M059J (cell line): ENCODE measurements at places on chromosomes 13 and 19. TPM values are rescaled to one million over a fixed set of nuclear protein-coding genes. Genes with fewer than 3 reads are reported as not detected.

F10 gene
- 0.10 TPM in 1 of 2 replicates, not detected in the other for total RNA-seq

EDNRB gene
- total RNA-seq = 2.2 and 3.6 TPM in 2 replicates

CCDC70 gene
- total RNA-seq = 0.34 TPM in 1 of 2 replicates, not detected in the other

ATP4A gene
- not detected in 2 replicates for total RNA-seq

GSX1 gene
- not detected in 2 replicates for total RNA-seq

RXFP2 gene
- total RNA-seq = 0.07 TPM in 1 of 2 replicates, not detected in the other

CHAF1A gene
- 22.8 and 38.1 TPM in 2 replicates for total RNA-seq

ALDH16A1 gene
- total RNA-seq = 12.9 and 27.9 TPM in 2 replicates

NRTN gene
- 0.67 TPM in 1 of 2 replicates, not detected in the other for total RNA-seq

DMKN gene
- 6.7 and 34.4 TPM in 2 replicates for total RNA-seq

SIGLEC11 gene
- total RNA-seq = not detected in 2 replicates

TMIGD2 gene
- total RNA-seq = not detected in 2 replicates

RB1 gene
- total RNA-seq = 3.2 and 5.6 TPM in 2 replicates

S1PR5 gene
- 10.3 and 11.9 TPM in 2 replicates for total RNA-seq

KLHL1 gene
- total RNA-seq = not detected in 2 replicates

AXL gene
- total RNA-seq = 237 and 362 TPM in 2 replicates

SMAD9 gene
- total RNA-seq = 4.0 and 5.8 TPM in 2 replicates

VASP gene
- 91.6 and 97.7 TPM in 2 replicates for total RNA-seq

SLC10A2 gene
- not detected in 2 replicates for total RNA-seq

ANGPTL4 gene
- 0.27 and 0.91 TPM in 2 replicates for total RNA-seq

CYP2A6 gene
- total RNA-seq = not detected in 2 replicates

COX6B1 gene
- total RNA-seq = 635 and 1,532 TPM in 2 replicates

ZNF181 gene
- total RNA-seq = 3.3 and 10.4 TPM in 2 replicates

N4BP2L1 gene
- 0.66 and 2.1 TPM in 2 replicates for total RNA-seq

CGB5 gene
- 7.3 and 8.1 TPM in 2 replicates for total RNA-seq

RUVBL2 gene
- 275 and 292 TPM in 2 replicates for total RNA-seq

TDRD12 gene
- 0.05 and 0.12 TPM in 2 replicates for total RNA-seq

ZNF439 gene
- total RNA-seq = 9.4 and 18.3 TPM in 2 replicates

ZNF382 gene
- 8.3 and 12.8 TPM in 2 replicates for total RNA-seq

CEACAM4 gene
- not detected in 2 replicates for total RNA-seq

C19orf85 gene
- total RNA-seq = not detected in 2 replicates

TEX26 gene
- total RNA-seq = not detected in 2 replicates

KASH5 gene
- not detected in 2 replicates for total RNA-seq

RGCC gene
- total RNA-seq = 2.3 and 4.1 TPM in 2 replicates

CATSPERD gene
- not detected in 2 replicates for total RNA-seq

CLEC17A gene
- not detected in 2 replicates for total RNA-seq

NTN5 gene
- 0.05 and 0.79 TPM in 2 replicates for total RNA-seq

KCNK6 gene
- total RNA-seq = 0.91 and 2.3 TPM in 2 replicates

TBC1D4 gene
- 6.6 and 9.9 TPM in 2 replicates for total RNA-seq

PGLYRP2 gene
- total RNA-seq = 0.17 TPM in 1 of 2 replicates, not detected in the other

GPR12 gene
- total RNA-seq = not detected in 2 replicates

SLC46A3 gene
- total RNA-seq = 7.0 and 9.0 TPM in 2 replicates

RABAC1 gene
- total RNA-seq = 237 and 244 TPM in 2 replicates

NLRP9 gene
- not detected in 2 replicates for total RNA-seq

RASIP1 gene
- total RNA-seq = 0.20 TPM in 1 of 2 replicates, not detected in the other

ABCA7 gene
- 9.3 and 13.5 TPM in 2 replicates for total RNA-seq

ZNF628 gene
- 8.8 and 13.9 TPM in 2 replicates for total RNA-seq

VSTM1 gene
- not detected in 2 replicates for total RNA-seq

CEACAM19 gene
- total RNA-seq = 1.2 and 1.8 TPM in 2 replicates
